ENCODE measurements at places on chromosomes 5 and 9. TPM values are rescaled to one million over a fixed set of nuclear protein-coding genes. Genes with fewer than 3 reads are reported as not detected.

Gene PRRX2
- 0.16 TPM for total RNA-seq

Gene LRRC26
- total RNA-seq, result 0.62 TPM

Gene ABLIM3
- total RNA-seq, result 5.8 TPM

Gene SLC22A4
- total RNA-seq, result 1.6 TPM

Gene SLC25A2
- total RNA-seq, result not detected

Gene PLEKHG4B
- total RNA-seq, result 6.2 TPM

Gene PCDHGB4
- 12.9 TPM for total RNA-seq

Gene PLPP6
- 18.2 TPM for total RNA-seq

Gene DENND4C
- 118 TPM for total RNA-seq

Gene TLX3
- not detected for total RNA-seq

Gene PCDHB3
- 10.3 TPM for total RNA-seq

Gene PTGES2
- total RNA-seq, result 39.5 TPM

Gene IL4
- not detected for total RNA-seq

Gene PAEP
- total RNA-seq, result not detected

Gene NUDT12
- total RNA-seq, result 34.8 TPM

Gene PCDHGB1
- 7.8 TPM for total RNA-seq

Gene PTPN3
- 5.3 TPM for total RNA-seq

Gene SPINK7
- not detected for total RNA-seq

Gene PCDHGA7
- 8.4 TPM for total RNA-seq

Gene ZBTB34
- total RNA-seq, result 83.0 TPM

Gene IFNB1
- total RNA-seq, result not detected

Gene C9
- total RNA-seq, result not detected

Gene N4BP3
- total RNA-seq, result 8.0 TPM

Gene SNX30
- 25.0 TPM for total RNA-seq

Gene TXNDC8
- total RNA-seq, result not detected

Gene ZNF367
- 3.3 TPM for total RNA-seq

Gene NR6A1
- total RNA-seq, result 2.0 TPM

Gene TRIM14
- total RNA-seq, result 2.2 TPM

Gene C9orf153
- total RNA-seq, result 0.62 TPM

Gene LYRM7
- 28.7 TPM for total RNA-seq

Gene RASEF
- total RNA-seq, result 0.31 TPM

Gene ARID3C
- total RNA-seq, result not detected

Gene SLC6A19
- not detected for total RNA-seq

Gene HTR1A
- 18.2 TPM for total RNA-seq

Gene DMRT3
- 0.16 TPM for total RNA-seq

Gene SPATA31E1
- not detected for total RNA-seq

Gene HACD4
- 0.94 TPM for total RNA-seq

Gene OR13C2
- not detected for total RNA-seq

Gene QRFP
- total RNA-seq, result not detected

Gene ZNF483
- total RNA-seq, result 47.3 TPM

Gene ATOSB
- 11.4 TPM for total RNA-seq

Gene CORO2A
- 5.1 TPM for total RNA-seq

Gene KCTD16
- total RNA-seq, result 23.6 TPM

Gene AQP3
- not detected for total RNA-seq

Gene COL27A1
- 1.4 TPM for total RNA-seq

Gene PCDHA4
- total RNA-seq, result 18.6 TPM

Gene BARHL1
- not detected for total RNA-seq

Gene CDH10
- total RNA-seq, result 50.1 TPM

Gene FOXD4L4
- 0.78 TPM for total RNA-seq

Gene DIRAS2
- 30.6 TPM for total RNA-seq

All from occipital lobe (tissue), 3 donors.